ENCODE measurements at places on chromosomes 16 and 17. TPM values are rescaled to one million over a fixed set of nuclear protein-coding genes. Genes with fewer than 3 reads are reported as not detected.

Gene ATP6V0A1
- 53.4 TPM for total RNA-seq

Gene FOXN1
- total RNA-seq, result not detected

Gene TMC8
- total RNA-seq, result 1.4 TPM

Gene WSCD1
- total RNA-seq, result 0.74 TPM

Gene CCDC200
- not detected for total RNA-seq

Gene TP53TG3C
- not detected for total RNA-seq

Gene C16orf86
- total RNA-seq, result 0.80 TPM

Gene TBC1D3D
- total RNA-seq, result not detected

Gene TEX19
- total RNA-seq, result 0.21 TPM

Gene CD2BP2
- total RNA-seq, result 90.7 TPM

Gene NEUROD2
- total RNA-seq, result not detected

Gene FNDC8
- total RNA-seq, result not detected

Gene HOXB4
- 27.9 TPM for total RNA-seq

Gene CFAP52
- not detected for total RNA-seq

Gene IL34
- total RNA-seq, result 5.8 TPM

Gene SLC52A1
- total RNA-seq, result 0.54 TPM

Gene C16orf90
- total RNA-seq, result not detected

Gene GDPD3
- total RNA-seq, result 2.5 TPM

Gene KLHL10
- total RNA-seq, result not detected

Gene ARHGAP27
- total RNA-seq, result 39.2 TPM

Gene HS3ST4
- not detected for total RNA-seq

Gene ANKRD40CL
- total RNA-seq, result not detected

Gene IKZF3
- total RNA-seq, result 0.59 TPM

Gene CLEC16A
- total RNA-seq, result 21.0 TPM

Gene GALR2
- 0.41 TPM for total RNA-seq

Gene GAS2L2
- not detected for total RNA-seq

Gene NPB
- total RNA-seq, result 3.9 TPM

Gene NTN3
- total RNA-seq, result 3.2 TPM

Gene FAM171A2
- 7.6 TPM for total RNA-seq

Gene ALDH3A1
- 0.21 TPM for total RNA-seq

Gene MYO15A
- 0.36 TPM for total RNA-seq

Gene B9D1
- 19.1 TPM for total RNA-seq
